ENCODE measurements at places on chromosomes 2 and 18.

- no peak for DNase-seq
These were observed 30.0 kb upstream of the CCNYL1 start for GRCh38 chr2:207681431-207681830.

GRCh38 chr18:30903566-30903965, 139.0 kb downstream of the DSC3 start:
- DNase-seq: peak; percentile 33

GRCh38 chr2:172813314-172813888, 77.8 kb downstream of the RAPGEF4 start:
- DNase-seq: peak; percentile 17

DNA sequence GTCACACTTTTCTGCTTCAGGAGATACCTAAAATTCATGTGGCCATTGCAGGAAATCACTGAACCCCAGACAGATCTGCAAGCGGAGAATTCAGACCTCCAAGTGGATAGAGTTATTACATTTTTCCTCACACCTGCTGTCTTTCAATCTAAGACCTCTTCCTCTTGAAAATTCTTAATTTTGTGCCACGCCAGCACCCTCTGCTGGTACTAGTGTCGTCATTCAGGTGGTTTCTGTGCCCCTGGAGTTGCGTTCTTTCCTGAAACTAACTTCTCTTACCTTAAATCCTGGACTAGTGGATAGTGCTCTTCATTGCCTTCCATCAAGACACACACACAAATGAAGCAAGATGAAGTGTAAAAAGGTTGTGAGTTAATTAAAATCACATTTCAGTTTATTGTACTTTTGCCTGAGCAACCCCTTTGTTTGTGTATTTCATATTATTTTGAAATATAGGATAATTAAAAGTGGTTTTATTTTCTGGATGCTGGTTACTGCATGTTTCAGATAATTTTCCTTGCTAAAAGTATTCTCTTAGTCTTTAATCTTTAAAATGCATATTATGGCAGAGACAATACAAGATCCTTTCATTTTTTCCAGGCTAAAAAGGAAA, 1.6 kb upstream of the DNER start:
- DNase-seq: no peak

GRCh38 chr2:41448221-41448620, 599.6 kb upstream of the PKDCC start:
- no peak for DNase-seq

DNA sequence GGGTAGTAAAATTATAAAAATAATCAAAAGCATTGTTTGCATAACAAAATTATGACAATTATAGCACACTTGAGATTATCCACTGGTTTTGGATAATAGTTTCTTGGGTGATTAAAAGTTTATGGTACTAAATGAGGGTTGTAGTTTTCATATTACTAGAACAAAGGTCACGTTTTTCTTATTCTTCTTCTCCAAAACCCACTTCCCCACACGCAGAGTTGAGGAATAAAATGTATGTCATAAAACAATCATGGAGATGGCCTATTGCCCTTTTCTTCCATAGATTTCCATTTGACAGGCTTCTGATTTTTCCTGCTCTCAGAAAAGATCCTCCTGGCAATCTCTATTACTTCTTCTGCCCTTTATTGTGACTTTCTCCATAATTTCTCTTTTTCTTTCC, 863.9 kb downstream of the ERBB4 start:
- DNase-seq: no peak

- DNase-seq: no peak
These were observed 190.0 kb upstream of the KYNU start for GRCh38 chr2:142687509-142687908.
